ENCODE measurements at places on chromosomes 16 and 17.
A peak's percentile ranks its signal among the peaks of the same experiment; 100 is the strongest.

GRCh38 chr17:56781906-56782305 lies 51.8 kb downstream of the C17orf67 start:
- no peak for DNase-seq

GRCh38 chr17:57045868-57046704 lies 39.0 kb upstream of the AKAP1 start:
- DNase-seq: peak; percentile 13

DNA sequence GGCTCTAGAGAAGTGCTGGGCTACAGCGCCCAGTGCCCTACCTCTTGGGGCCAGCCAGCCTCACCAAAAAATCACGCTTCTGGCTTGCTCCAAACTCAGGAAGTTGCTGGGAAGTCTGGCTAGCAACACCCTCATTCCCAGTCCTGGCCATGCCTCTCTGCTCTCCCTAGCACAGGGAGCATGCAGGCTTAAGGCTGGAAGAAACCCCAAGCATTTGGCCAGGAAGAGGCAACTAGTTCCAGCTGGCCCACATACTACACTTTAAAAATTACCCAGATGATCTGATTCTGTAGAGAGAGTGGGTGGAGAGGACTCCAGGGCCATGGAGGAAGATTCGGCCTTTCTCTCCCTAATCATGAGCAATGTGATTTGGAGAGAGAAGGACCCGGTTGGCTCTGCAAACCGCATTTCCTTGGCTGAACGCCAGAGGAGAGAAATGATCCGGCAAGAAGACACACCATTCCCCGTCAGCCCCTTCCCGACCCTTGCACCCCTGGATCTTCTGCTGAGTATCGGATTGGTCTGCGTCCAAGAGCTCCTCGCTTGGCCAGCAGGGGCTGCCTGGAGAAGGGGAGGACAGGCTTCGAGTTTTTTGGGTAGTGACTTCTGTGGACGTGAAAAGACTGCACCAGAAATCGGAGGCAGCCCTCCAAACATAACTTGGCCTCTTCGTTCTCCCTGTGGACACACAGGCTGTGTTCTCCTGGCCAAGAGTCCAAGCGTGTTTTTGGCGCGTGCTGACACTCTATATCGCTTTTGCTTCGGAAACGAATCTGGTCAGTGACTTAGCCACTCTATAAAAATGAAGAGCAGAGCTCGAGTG lies 406.3 kb downstream of the WWOX start:
- DNase-seq: no peak

DNA sequence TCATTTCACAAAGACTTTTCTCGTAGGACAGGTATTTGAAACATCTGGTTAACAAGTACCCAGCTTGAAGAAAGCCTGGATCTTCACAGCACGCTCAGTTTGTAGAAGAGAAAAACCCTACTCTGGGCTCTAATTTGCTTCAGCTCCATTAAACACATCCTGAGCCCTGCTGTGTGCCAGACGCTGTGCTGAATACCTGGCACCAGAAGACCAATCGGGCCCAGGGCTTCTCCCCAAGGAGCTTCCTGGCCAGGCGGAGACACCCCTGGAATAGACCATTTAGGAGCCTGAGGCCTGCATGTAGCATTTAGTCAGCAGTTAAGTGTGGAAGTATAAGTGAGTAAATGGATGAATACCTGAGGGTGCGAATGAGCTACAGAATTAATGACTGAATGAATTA lies 8.9 kb upstream of the ABAT start:
- no peak for DNase-seq
